ENCODE measurements at places on chromosomes 3 and 15. TPM values are rescaled to one million over a fixed set of nuclear protein-coding genes. Genes with fewer than 3 reads are reported as not detected.

DUOXA1 gene
- 96.7 TPM for total RNA-seq

SCN11A gene
- total RNA-seq: 0.13 TPM

CCR3 gene
- total RNA-seq: 0.20 TPM

ITGB5 gene
- 94.0 TPM for total RNA-seq

PLSCR2 gene
- total RNA-seq: 0.73 TPM

IL17RD gene
- 1.1 TPM for total RNA-seq

CPNE9 gene
- not detected for total RNA-seq

P3H2 gene
- 50.7 TPM for total RNA-seq

PLA2G4E gene
- 1.2 TPM for total RNA-seq

C3orf70 gene
- 2.2 TPM for total RNA-seq

ITIH4 gene
- 10.1 TPM for total RNA-seq

PLCB2 gene
- 86.4 TPM for total RNA-seq

TICRR gene
- total RNA-seq: 1.7 TPM

ZNF385D gene
- total RNA-seq: 1.6 TPM

RPL39L gene
- 7.4 TPM for total RNA-seq

THBS1 gene
- total RNA-seq: 570 TPM

DET1 gene
- 4.2 TPM for total RNA-seq

CD200R1 gene
- total RNA-seq: 2.7 TPM

CSTA gene
- 18.6 TPM for total RNA-seq

ISLR gene
- total RNA-seq: 10.4 TPM

MESP2 gene
- total RNA-seq: not detected

Measured in left lung (tissue), 14 donors.